H1 (cell line): ENCODE measurements at places on chromosomes 6 and 20. TPM values are rescaled to one million over a fixed set of nuclear protein-coding genes. Genes with fewer than 3 reads are reported as not detected.

The NKX2-4 gene
- total RNA-seq = 0.19 and 0.37 TPM in 2 replicates

The LPA gene
- total RNA-seq = 0.19 and 0.39 TPM in 2 replicates

The MTFR2 gene
- total RNA-seq = 8.2 and 8.5 TPM in 2 replicates

The DLK2 gene
- 0.37 and 0.67 TPM in 2 replicates for total RNA-seq

The CST3 gene
- 53.2 and 58.1 TPM in 2 replicates for total RNA-seq

The MCHR2 gene
- not detected in 2 replicates for total RNA-seq

The ZBTB46 gene
- total RNA-seq = 21.1 and 22.4 TPM in 2 replicates

The ESR1 gene
- 0.10 and 0.17 TPM in 2 replicates for total RNA-seq

The CPXM1 gene
- 28.8 and 31.3 TPM in 2 replicates for total RNA-seq

GRCh38 chr6:24997905-24998304 is 62.1 kb upstream of the RIPOR2 start:
- DNase-seq = no peak

DNA sequence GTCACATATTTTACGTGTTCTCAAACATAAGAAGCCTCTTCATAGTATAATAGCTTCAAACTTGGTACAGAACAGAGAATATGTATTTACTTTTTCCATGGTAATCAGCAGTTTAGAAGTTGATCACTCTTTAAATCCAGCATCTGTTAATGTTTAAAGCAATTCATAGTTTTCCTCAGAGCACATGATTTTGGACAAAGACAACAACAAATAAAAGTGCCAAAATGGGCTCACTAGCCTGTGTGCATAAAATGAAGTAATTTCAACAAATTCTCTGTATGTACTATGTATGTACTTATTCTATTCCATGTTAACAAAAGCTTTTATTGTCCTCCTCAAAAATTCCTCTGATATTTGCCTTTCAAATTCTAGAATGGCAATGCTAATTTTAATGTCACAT is 38.1 kb upstream of the UST start:
- no peak for DNase-seq

DNA sequence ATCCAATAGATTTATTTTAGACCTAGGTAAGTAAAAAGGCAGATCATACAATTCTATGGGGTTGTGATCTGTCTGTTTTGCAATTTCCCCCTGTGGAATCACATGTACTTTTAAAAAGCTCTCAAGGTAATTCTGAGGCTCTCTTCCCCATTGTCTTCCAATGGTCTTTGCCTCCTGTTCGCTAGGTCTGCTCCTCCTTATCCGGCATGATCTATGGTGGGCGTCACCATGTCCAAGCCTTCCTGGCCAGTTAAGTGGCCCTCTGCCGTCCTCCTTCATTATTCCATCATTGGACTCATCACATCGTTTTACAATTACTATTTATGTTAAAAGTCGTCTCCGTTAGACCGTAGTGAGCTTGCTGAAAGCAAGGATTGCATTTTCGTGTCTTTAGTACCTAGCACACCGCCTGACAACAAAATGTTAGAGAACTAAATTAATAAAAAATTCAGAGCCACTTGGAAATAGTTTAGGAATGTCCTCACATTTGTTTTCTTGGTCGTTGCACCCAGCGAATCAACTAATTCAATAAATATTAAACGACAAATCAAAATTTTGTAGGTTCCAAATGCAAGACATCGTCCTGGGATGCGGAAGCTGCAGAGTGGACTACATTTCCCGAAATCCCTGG is 2.2 kb upstream of the STXBP5 start:
- no peak for DNase-seq

DNA sequence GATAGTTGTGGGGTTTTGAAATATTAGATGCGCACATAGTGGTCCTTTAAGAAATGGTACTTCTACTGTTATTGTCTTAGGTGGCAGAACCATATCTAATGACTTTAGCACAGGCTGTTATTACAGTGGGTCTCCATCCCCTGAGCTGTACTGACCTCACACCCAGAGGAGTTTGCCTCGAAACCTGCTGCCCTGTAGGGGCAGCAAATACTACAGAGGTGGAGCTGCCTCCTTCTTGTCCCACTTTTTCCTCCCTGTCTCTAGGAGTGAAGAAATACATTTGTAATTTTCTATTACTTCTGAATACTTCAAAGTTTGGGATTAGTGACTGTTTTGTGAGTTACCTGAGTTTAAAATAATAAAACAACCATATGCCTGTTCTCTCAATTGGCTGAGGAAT is 8.2 kb downstream of the TRIM31 start:
- no peak for DNase-seq

DNA sequence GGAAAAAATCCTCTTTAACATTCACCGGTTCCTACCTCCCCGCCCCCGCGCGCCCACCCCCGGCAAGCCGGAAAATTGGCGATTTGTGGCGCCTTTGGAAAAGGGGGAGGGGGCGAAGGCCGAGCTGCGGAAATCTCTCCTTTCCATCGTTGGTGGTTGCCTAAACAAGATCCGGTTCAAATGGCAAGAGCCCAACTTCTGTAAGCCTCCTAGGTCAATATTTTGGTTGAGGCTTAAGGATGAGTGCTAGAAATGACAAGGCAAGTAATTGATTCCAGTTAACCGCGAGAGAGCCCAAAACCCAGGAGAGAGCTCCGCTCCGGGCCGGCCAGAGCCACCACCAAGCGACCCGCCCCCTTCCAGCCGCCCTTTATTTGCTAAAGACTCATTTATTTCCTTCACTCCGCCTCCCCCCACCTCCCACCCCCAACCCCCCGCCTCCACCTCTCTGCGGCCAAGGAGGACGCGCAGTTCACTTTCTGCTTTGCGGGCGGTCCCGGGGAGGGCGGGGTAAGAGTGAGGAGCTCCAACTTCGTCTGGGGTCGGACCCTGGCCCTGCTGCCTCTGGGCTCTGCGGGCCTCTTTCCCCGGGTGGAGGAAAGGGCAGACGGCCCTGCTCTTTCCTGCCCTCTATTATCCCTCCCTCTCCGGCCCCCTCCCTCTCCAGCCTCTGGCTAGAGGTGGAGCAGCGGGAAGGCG is 838 bp upstream of the NKX2-2 start:
- DNase-seq = peak; percentile 86

- DNase-seq = no peak
Observed at GRCh38 chr6:106279179-106279578, 46.4 kb downstream of the ATG5 start.

- DNase-seq = no peak
Observed at GRCh38 chr20:21096321-21097043, 9.7 kb downstream of the LINC00237 start.

GRCh38 chr20:22455259-22455658 is 129.1 kb downstream of the FOXA2 start:
- DNase-seq = no peak

DNA sequence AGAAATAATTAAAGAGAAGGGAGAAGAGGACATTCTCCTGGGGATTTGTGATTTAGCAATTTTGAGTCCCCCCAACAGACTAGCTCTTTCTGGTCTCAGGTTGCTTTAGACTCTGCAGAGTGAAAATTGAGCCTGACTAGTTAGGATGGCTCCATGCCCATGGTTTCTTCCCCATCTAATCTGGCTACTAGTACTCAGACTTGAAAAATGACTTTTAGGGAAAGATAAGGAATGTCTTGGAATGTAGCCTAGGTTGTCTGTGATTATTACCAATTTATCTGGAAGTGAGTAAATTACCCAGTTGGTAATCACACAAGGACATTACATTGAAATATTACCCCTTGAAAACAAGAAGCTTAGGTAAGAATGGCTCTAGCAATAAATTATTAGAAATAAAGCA is 4.2 kb downstream of the BEND6 start:
- no peak for DNase-seq

- DNase-seq = no peak
Observed at GRCh38 chr6:33607784-33608161, 13.3 kb upstream of the ITPR3 start.

DNA sequence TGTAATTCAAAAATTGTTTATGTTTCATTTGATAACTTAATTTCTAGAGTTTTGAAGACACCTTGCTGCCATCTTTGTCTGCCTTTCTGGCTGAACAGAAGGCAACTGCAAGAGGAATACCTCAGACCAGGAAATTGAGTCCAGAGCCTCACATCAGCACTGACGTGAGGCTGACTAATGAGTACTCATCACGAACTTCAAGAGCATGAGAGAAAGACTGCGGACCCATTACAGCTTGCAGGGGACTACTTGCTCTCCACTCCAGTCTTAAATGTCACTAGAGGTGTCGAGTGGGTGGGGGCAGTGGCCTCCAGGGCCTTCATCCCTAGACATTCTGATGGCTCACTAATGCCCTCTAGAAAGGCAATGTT is 109.5 kb upstream of the SSTR4 start:
- DNase-seq = no peak

DNA sequence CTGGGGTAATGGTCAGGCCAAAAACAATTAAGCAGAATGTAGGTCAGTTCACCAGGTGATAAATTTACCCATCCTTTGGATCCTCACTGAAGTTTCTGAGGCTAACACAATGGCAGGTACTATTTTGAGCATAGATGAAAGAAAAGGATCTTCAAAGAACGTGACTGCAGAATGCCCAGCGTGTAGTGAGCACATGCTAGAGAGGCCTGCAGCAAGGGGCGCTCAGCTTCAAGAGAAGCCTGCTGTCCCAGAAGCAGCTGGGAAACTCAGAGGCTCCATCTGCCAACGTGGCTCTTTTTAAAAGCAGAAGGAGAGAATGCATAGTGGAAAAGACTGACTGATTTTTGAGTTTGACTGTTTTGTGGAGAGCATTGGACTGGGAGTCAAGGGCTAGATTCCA is 57.4 kb downstream of the CD83 start:
- DNase-seq = no peak

- no peak for DNase-seq
Observed at GRCh38 chr20:60877071-60877857, 374.8 kb upstream of the CDH4 start.

GRCh38 chr20:41173791-41174341 is 36.5 kb downstream of the PLCG1 start:
- no peak for DNase-seq

- no peak for DNase-seq
Observed at GRCh38 chr6:7418238-7418905, 28.8 kb downstream of the RIOK1 start.

DNA sequence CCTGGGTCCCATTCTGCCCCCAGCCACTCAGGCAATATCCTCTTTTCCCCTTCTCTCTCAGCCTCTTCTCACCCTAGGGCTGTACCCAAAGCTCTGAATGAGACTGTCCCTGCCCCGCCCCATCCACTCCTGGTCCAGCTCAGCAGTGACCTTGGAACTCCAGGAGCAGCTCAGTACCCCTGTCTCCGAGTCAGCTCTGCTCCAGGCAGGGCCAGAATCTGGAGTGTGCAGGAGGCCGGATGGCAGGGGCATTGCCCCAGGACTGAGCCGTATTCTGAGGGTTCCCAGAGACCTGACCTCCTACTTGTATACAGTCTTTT is 2.0 kb upstream of the RAET1G start:
- DNase-seq = no peak

DNA sequence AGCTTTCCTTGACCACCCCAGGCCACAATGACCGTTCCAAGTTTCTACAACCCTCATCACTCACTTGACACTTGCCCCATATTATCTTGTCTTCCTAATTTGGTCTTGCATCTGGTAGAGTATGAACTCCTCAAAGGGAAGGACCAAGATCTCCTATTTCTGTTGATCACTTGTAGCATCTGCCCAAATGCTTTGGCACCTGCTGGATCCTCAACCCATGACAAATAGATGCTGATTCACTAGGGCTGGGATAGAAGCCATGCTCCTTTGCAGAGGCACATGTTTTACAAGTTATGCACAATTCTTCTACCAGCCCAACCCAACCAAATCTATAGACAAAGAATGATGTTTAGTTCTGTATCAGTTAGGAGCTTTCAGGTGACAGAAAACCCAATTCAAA is 110.7 kb downstream of the UNC5CL start:
- no peak for DNase-seq
